Activated CD8-positive, alpha-beta T cell treated with anti-CD3 and anti-CD28 coated beads for 36 hours (primary cell): ENCODE measurements at places on chromosomes 13 and 19.
A peak's percentile ranks its signal among the peaks of the same experiment; 100 is the strongest.

DNA sequence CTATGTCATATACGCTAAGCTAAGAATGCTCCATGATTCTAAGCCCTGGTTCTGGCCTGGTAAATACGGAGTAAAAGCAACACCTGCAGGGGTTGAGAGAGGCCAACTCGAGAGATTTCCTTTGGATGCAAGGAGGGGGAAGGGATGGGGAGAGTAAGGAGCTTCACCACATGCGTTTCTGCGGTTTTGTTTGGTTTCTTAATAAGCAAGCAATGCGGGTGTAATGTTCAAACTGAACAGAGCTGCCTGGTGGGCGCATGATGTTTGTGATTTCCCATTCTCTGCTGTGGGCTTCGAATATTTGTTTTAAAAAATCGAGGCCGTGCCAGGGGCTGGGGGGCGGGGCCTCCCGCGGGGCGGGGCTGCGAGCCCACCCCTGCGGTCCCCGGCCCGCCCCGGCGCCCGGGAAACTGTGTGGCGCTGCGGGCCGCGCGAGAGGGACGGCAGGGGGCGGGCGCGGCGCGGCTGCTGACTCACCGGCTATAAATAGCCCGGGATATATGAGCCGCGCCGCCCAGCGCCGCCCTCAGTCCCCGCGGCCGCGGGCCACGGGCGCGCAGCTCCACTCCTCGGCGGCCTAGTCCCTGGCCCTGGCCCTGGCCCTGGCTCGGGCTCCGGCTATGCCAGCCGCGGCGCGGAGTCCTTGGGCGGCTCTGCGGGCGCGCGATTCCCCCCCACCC, 5.1 kb downstream of the BBC3 start:
- peaks cover 8% of the 10 kb centered on the region for H3K4me1 ChIP-seq
- H3K27ac ChIP-seq, result peak overlapping the region; percentile 72
- H3K4me3 ChIP-seq, result peak overlapping the region; percentile 82
- peaks cover 17% of the 10 kb centered on the region for H3K36me3 ChIP-seq

- H3K4me3 ChIP-seq, result no peak overlapping the region
- no peak for DNase-seq
- H3K27me3 ChIP-seq, result no peaks in the 10 kb centered on the region
- no peak overlapping the region for H3K27ac ChIP-seq
- H3K36me3 ChIP-seq, result no peaks in the 10 kb centered on the region
Measured at GRCh38 chr13:37560526-37560925, 38.0 kb downstream of the POSTN start.

- H3K4me3 ChIP-seq, result no peak overlapping the region
- DNase-seq, result no peak
- no peak overlapping the region for H3K27ac ChIP-seq
- H3K4me1 ChIP-seq, result no peaks in the 10 kb centered on the region
- no peaks in the 10 kb centered on the region for H3K36me3 ChIP-seq
- H3K27me3 ChIP-seq, result no peaks in the 10 kb centered on the region
Measured at GRCh38 chr13:111929036-111929616, 137.8 kb upstream of the SOX1 start.

- H3K36me3 ChIP-seq, result peaks cover 49% of the 10 kb centered on the region
- peaks cover 47% of the 10 kb centered on the region for H3K4me1 ChIP-seq
- H3K27ac ChIP-seq, result peak within 1 kb of the TSS; percentile 99
- no peaks in the 10 kb centered on the region for H3K27me3 ChIP-seq
Measured at GRCh38 chr19:55643003-55643886, at the start of gene ZNF581. Gene ZNF581 (plus strand): TSS chr19:55643649. CDS start chr19:55644572, 923 bp downstream.

- no peak overlapping the region for H3K27ac ChIP-seq
- no peak overlapping the region for H3K4me3 ChIP-seq
- H3K27me3 ChIP-seq, result peaks cover 3% of the 10 kb centered on the region
- H3K36me3 ChIP-seq, result no peaks in the 10 kb centered on the region
Measured at GRCh38 chr13:33228648-33229445, 56.7 kb downstream of the STARD13 start.

- H3K4me3 ChIP-seq, result no peak overlapping the region
- no peaks in the 10 kb centered on the region for H3K27me3 ChIP-seq
- H3K27ac ChIP-seq, result no peak overlapping the region
- H3K4me1 ChIP-seq, result no peaks in the 10 kb centered on the region
- no peak for DNase-seq
- no peaks in the 10 kb centered on the region for H3K36me3 ChIP-seq
Measured at GRCh38 chr13:47794963-47795362, 206.1 kb downstream of the SUCLA2 start.

GRCh38 chr13:106795847-106796246, 227.9 kb upstream of the ARGLU1 start:
- H3K27ac ChIP-seq, result no peak overlapping the region
- H3K4me3 ChIP-seq, result peak overlapping the region; percentile 31
- peaks cover 8% of the 10 kb centered on the region for H3K27me3 ChIP-seq
- peaks cover 3% of the 10 kb centered on the region for H3K4me1 ChIP-seq
- peak; percentile 1 for DNase-seq
